CD4-positive, alpha-beta T cell (primary cell): ENCODE measurements at places on chromosomes 2 and 18.

DNA sequence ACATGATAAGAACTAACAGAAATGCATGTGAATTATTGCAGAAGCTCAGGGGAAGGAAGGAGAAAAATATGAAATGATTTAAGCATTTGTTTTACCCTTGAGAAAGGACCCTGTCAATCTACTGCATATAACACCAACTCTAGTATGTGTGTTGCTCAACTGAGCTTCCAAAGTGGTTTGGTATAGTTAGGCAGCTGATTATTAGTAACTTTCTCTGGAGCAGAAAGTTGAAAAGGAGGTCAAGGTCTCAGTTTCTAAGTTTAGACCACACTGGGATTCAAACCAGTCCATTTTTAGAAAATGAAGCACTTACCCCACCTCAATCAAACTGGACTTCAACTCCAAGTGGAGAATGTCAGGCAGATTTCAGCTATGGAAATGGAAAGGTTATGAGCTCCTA is 123.3 kb upstream of the CDC42EP3 start:
- no peaks in the 10 kb centered on the region for H3K36me3 ChIP-seq
- no peak overlapping the region for H3K27ac ChIP-seq
- H3K4me3 ChIP-seq = no peak overlapping the region
- H3K4me1 ChIP-seq = no peaks in the 10 kb centered on the region
- no peak for DNase-seq

GRCh38 chr18:56286775-56287325 is 351.5 kb downstream of the TXNL1 start:
- H3K4me1 ChIP-seq = no peaks in the 10 kb centered on the region
- H3K27ac ChIP-seq = no peak overlapping the region
- DNase-seq = no peak
- H3K27me3 ChIP-seq = no peaks in the 10 kb centered on the region
- no peak overlapping the region for H3K4me3 ChIP-seq
- H3K36me3 ChIP-seq = no peaks in the 10 kb centered on the region

DNA sequence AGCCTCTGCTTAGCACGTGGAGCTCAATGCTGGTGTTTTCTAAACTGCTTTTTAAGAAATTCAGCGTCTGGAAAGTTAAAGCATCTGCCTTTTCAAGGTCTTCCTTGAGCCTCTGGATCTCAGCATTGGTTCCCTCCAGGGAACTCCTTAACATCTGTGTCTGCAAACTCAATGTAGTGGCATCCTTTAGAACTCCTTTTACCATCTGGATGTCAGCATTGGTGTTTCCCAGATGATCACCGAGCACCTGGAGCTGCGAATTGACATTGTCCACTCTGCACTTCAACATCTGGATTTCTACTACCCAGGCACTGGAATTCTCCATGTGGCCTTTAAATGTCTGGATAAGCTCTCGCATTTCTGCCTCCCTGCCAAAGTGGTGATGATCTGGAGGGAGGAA is 3.7 kb downstream of the CLEC4F start:
- no peaks in the 10 kb centered on the region for H3K36me3 ChIP-seq
- no peak for DNase-seq
- no peak overlapping the region for H3K4me3 ChIP-seq
- H3K27me3 ChIP-seq = peaks cover 4% of the 10 kb centered on the region
- H3K4me1 ChIP-seq = no peaks in the 10 kb centered on the region
- no peak overlapping the region for H3K27ac ChIP-seq

- H3K36me3 ChIP-seq = no peaks in the 10 kb centered on the region
- no peak for DNase-seq
- H3K27ac ChIP-seq = peak overlapping the region; percentile 38
- H3K4me1 ChIP-seq = peaks cover 25% of the 10 kb centered on the region
- H3K27me3 ChIP-seq = no peaks in the 10 kb centered on the region
Observed at GRCh38 chr2:234308073-234308812, 188.6 kb downstream of the ARL4C start.

DNA sequence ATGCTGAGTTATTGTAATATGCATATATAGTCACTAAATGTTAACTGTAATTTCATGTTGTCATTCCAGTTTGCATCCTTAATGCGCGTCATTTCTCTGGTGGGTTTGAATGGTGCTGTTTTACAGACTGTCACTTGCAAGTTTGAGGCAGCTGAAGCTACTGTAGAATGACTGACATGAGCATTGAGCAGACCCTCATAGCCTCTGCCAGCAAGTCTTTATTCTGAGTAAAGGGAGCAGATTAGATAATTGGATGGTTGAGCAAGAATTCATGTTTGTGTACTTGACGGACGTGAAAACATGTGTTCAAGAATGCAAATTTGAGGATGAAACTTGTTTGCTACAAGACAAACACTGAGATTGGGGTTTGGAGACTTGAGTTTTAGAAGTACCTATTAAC is 854.8 kb upstream of the KLHL29 start:
- no peaks in the 10 kb centered on the region for H3K36me3 ChIP-seq
- H3K27ac ChIP-seq = no peak overlapping the region
- no peak for DNase-seq
- no peak overlapping the region for H3K4me3 ChIP-seq

DNA sequence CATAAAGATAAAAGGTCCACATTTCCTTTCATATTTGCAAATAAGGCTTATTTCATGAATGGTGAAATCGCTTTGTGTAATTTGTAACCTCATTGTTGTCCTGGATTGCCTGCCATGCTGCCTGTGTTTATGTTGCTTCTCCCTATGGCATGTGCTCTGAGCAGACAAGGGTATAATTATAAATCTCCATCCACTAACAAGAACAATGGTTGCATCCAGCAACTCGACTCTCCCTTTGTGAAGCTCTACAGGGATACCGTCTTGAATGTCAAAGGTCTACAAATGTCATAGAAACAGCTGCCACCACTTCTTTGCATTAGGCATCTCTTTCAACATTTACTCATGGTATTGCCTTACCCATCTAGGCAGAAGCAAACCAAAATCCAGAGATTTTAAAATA is 209.6 kb downstream of the SLC8A1 start:
- H3K4me1 ChIP-seq = no peaks in the 10 kb centered on the region
- H3K27me3 ChIP-seq = no peaks in the 10 kb centered on the region
- DNase-seq = no peak
- H3K4me3 ChIP-seq = no peak overlapping the region
- no peaks in the 10 kb centered on the region for H3K36me3 ChIP-seq
- no peak overlapping the region for H3K27ac ChIP-seq

DNA sequence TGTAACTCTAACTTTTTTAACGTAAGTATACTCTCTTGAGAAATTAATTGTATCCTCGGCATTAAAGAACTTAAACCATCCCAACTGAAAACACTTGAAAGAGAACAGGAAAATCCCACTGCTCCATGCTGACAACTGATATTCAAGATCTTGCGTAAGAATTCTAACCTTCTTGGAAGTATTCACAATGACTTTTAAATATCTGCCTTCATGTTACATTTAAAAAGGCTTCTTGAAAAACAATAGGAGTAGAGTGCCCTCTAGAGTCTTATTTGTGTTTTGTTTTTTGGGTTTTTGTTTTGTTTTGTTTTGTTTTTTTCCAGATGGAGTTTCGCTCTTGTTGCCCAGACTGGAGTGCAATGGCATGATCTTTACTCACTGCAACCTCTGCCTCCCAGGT is 65.4 kb upstream of the DNAJC10 start:
- no peaks in the 10 kb centered on the region for H3K27me3 ChIP-seq
- no peaks in the 10 kb centered on the region for H3K36me3 ChIP-seq
- no peak overlapping the region for H3K27ac ChIP-seq

DNA sequence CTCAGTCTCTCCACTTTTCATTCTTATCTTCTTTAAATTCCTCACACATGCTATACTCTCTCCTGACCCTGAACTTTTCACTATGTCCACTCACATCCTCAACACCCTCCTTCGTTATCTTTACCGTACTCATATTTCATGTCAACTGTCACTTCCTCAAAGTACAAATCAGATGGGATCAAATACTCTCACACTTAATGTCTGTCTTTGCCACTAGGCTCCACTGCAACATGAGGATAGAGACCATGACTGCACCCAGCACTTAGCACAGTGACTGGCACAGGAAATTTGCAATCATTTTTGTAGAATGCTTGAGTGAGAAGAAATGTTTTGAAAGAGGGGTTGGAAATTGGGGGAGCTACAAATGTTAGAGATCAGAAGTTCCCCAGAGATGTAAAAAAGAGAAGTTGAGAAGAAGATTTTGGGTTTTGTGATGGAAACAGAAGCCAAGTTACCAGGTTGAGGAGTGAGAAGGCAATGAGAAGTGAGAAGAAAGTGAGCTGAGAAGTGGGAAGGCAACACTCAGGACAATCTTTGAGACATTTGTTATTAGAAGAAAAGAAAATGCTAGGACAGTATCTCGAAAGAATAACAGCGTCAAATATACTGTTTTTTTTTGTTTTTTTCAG is 87.0 kb downstream of the CCDC141 start:
- no peak overlapping the region for H3K4me3 ChIP-seq
- H3K4me1 ChIP-seq = no peaks in the 10 kb centered on the region
- no peak for DNase-seq

DNA sequence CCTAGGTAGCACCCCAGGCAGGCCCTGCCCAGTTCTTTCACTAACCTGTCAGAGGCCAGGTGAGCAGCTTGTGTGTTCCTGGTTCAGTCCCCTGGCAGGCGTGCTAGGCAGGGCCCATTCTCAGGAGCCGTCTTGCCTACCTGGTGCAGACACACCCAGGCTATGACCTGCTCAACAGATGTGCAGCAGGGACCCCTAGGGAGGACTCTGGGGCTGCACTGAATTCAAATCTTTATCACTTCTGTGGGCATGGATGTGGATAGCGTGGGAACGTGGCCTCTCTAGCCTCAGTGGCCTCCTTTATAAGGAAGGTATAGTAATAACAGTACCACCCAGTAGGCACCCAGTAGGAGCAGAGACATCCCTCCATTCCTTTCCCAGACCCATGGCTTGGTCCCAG is 48.4 kb downstream of the PLEKHB2 start:
- H3K4me1 ChIP-seq = peaks cover 20% of the 10 kb centered on the region
- no peaks in the 10 kb centered on the region for H3K27me3 ChIP-seq
- H3K4me3 ChIP-seq = no peak overlapping the region

DNA sequence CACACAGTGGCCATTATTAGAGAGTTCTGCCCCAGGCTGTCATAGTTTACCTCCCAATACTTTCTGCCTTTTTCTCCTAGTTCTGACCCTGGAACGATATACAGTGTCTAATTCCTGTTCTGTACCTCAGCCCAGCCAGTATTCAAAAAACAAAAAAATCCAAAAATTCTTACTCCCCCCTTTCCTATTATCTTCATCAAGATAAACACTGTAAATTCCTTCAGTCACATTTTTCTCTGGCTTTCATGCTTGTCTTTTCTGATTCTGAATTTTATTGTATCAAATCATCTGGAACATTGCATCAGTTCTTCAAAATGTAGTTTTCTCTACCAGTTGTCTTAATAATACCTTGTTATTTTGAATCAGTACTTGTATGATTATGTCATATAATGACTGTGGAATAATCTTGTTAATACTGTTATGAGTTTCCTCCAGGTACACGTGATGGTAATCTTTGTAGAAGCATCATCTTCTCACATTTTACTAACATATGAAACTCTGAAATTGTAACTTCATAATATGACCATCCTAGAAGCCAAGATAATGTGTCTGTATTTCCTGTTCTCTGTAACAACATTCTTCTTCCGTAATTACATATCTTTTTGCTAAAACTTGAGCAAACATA is 79.0 kb upstream of the NOSTRIN start:
- DNase-seq = no peak
- H3K4me1 ChIP-seq = no peaks in the 10 kb centered on the region
- H3K36me3 ChIP-seq = peaks cover 3% of the 10 kb centered on the region
- no peaks in the 10 kb centered on the region for H3K27me3 ChIP-seq
- no peak overlapping the region for H3K4me3 ChIP-seq
- H3K27ac ChIP-seq = no peak overlapping the region

GRCh38 chr2:101040761-101041160 is 38.7 kb downstream of the RPL31 start:
- H3K4me1 ChIP-seq = no peaks in the 10 kb centered on the region
- no peak overlapping the region for H3K4me3 ChIP-seq
- peaks cover 3% of the 10 kb centered on the region for H3K27me3 ChIP-seq
- no peak for DNase-seq
- H3K36me3 ChIP-seq = no peaks in the 10 kb centered on the region

GRCh38 chr2:99325384-99325783 is 10.7 kb downstream of the TXNDC9 start:
- no peak overlapping the region for H3K4me3 ChIP-seq
- no peak for DNase-seq
- peaks cover 83% of the 10 kb centered on the region for H3K36me3 ChIP-seq
- H3K4me1 ChIP-seq = peaks cover 4% of the 10 kb centered on the region

GRCh38 chr2:161710131-161710915 is 86.1 kb downstream of the SLC4A10 start:
- no peaks in the 10 kb centered on the region for H3K36me3 ChIP-seq
- DNase-seq = no peak
- H3K4me1 ChIP-seq = no peaks in the 10 kb centered on the region

- DNase-seq = no peak
- H3K27me3 ChIP-seq = no peaks in the 10 kb centered on the region
- H3K4me3 ChIP-seq = no peak overlapping the region
- H3K36me3 ChIP-seq = no peaks in the 10 kb centered on the region
- H3K4me1 ChIP-seq = no peaks in the 10 kb centered on the region
- H3K27ac ChIP-seq = no peak overlapping the region
Observed at GRCh38 chr18:6106091-6106685, 210.9 kb upstream of the TMEM200C start.

DNA sequence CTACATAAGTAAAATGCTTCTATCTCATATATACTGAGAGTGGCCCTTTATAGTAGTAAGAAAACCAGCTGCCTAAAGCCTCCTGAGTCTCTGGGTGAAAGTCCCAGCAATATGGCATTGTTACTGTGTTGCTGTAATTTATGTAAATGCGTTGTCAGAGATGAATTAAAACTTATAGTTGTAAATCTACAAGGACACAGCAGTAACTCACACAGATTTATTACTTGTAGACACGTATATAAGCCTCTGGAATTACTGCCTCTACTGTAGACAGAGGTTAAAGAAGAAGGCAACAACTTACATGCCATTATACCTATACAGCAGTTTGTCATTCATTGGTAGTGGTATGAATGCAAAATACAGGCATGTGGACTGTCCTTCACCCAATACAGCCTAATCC is 169.1 kb upstream of the BOD1L2 start:
- no peak overlapping the region for H3K4me3 ChIP-seq
- no peaks in the 10 kb centered on the region for H3K36me3 ChIP-seq
- H3K27me3 ChIP-seq = no peaks in the 10 kb centered on the region
- H3K27ac ChIP-seq = no peak overlapping the region
- H3K4me1 ChIP-seq = no peaks in the 10 kb centered on the region
- DNase-seq = no peak
